Left lobe of liver (tissue), 2 donors: ENCODE measurements at places on chromosomes 1 and 21. TPM values are rescaled to one million over a fixed set of nuclear protein-coding genes. Genes with fewer than 3 reads are reported as not detected.

The SH2D5 gene
- 0.30 TPM for total RNA-seq

DNA sequence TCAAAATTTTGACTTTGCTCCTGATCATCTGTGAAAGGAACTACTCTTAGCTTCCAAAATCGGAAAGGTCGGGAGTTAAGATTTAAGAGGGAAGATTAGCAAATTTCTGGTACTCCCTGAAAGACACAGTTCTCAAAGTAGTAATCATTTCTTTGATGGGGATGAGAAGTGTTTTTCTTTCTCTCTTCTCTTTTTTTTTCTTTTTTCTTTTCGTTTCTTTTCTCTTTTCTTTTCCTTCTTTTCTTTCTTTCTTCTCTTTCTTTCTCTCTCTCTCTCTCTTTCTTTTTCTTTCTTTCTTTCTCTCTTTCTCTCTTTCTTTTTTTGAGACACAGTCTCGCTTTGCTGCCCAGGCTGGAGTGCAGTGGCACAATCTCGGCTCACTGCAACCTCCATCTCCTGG lies 5.1 kb upstream of the RAB29 start:
- DNase-seq: no peak

The CTSE gene
- not detected for total RNA-seq

The OR2L8 gene
- not detected for total RNA-seq

GRCh38 chr1:38834221-38834782 lies 25.3 kb downstream of the RRAGC start:
- no peak for DNase-seq

The SPATA46 gene
- total RNA-seq: not detected

DNA sequence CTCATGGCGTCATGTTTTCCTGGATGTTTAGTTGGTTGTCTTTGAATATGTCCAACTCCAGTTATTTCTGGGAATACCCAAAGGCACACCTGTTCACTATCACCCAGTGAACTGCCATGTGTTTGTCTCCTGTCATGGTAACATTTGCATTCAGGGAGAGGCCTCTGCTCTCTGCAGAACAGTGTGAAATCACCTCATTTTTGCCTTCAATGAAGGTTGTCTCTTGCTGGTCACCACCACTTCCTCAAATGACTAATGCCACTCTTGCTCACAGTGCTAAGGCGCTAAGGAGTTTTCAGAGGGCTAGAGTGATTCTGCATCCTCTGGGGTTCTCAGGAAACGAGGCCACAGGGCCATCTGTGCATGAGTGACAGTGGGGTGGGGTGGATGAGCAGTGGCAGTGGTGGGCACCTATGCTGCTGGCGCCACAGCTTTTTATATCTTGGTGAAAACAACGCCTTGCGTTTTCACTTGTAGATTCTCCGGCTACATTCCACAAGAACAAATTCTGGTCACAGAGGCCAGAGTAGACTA lies 60.0 kb upstream of the ATP5PO start:
- DNase-seq: no peak

GRCh38 chr1:221886743-221887414 lies 145.0 kb upstream of the DUSP10 start:
- DNase-seq: peak; percentile 60

- no peak for DNase-seq
Observed at GRCh38 chr1:38672692-38673091, 186.9 kb downstream of the RRAGC start.

GRCh38 chr1:241074507-241074906 lies 282.5 kb downstream of the RGS7 start:
- no peak for DNase-seq

The PRAMEF8 gene
- not detected for total RNA-seq

DNA sequence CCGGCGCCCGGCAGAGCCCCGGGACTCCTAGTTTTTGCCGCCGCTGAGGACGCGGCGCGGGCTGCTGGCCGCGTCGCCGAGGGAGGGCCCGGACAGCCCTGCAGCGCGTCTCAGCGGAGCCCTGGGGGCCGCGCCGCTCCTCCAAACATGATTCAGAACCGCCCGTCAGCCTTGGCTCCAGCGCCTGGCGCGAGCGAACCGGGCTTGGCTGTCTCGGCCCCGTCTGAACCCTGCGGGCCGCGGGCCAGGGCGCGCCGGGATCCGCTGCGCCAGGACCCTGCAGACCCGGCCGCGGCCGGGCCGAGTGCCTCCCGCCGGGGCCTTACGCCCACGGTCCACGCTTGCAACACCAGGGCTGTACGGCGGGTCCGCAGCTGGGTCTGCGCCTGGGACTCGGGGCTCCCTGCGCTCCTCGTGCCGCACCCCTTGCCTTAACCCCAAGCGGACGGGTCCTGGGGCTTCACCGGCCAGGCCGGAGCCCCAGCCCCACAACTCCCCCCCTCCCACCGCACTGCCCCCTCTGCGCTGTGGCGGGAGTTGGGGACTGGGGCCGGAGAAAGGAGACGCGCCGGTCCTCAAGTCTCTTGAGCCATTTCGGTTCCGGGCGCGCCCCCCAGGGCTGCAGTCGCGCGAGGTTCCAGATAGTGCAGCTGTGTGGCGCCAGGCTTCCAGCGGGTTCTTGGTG lies 48.4 kb upstream of the CD34 start:
- DNase-seq: peak; percentile 56

DNA sequence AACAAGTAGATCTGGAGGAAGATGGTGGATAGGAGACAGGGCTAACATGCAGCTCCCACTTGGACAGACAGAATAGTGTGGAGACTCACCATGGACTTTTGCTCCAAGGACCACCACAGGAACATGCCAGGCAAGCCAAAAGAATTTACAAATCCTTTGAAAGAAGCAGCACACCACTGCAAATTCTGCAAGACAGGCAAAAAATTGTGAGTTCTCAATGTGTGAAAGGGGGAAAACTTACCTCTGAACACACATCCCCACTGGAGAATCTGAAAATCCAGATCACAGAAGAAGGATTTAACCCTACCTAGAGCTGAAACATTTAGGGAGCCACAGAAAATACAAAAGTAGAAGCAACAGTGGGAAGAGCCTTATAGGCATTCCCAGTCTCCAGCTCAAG lies 23.0 kb downstream of the ARV1 start:
- DNase-seq: no peak

DNA sequence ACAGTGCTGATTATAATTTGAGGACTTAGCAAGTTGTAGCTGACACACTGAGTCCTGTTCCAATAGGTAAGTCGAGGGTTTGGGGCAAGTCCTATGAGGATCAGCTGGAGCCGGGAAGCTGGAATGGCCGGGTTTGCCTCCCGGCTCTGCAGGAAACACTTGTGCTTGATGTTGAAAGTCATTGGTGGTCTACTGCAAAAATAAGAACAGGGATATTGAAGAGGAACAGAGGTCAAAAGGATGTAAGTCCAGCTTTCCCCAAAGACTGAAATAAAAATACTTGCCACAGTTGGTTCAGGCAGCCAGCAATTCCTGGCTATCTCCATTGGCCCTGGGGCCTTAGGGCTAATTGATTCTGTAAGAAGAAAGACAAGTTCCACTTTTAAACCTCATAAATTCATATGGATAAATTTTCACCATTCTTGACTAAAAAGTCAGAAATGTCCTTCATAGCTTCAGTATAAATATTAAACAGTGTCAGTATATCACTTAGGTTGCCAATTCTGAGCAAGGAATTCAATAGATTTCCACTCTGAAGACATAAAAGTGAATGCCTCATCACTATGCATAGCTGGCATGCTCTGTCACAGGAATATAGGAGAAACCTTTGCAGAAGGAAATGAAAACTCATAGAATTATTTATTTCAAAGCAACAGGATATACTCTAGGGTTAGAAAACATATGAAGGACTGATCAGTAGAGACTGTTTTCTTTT lies 165.2 kb downstream of the AK5 start:
- DNase-seq: no peak

DNA sequence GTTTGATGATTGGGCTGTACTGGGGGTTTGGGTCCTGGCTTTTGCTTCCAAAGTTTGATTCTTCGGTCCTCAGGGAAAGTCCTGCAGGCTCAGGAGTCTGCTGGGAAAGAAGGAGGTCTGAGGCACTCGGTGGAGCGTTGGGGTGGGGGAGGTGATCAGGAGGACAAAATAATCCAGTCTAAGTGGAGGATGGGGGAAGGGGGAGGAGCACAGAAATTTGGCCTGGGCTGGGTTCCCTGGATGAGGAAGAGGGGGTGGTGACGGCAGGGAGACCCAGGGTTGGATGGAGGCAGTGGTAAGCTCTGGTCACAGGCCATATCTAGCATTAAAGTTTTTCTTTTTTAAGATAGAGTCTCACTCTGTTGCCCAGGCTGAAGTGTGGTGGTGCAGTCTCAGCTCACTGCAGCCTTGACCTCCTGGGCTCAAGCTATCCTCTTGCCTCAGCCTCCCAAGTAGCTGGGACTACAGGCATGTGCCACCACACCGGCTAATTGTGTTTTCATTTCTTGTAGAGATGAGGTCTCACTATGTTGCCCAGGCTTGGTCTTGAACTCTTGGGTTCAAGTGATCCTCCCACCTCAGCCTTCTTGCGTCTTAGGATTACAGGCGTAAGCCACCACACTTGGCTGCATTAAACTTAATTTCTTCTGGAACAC lies 6.8 kb downstream of the SH2D2A start:
- no peak for DNase-seq

The MEAF6 gene
- 16.0 TPM for total RNA-seq

GRCh38 chr1:101004061-101004460 lies 21.5 kb downstream of the DPH5 start:
- no peak for DNase-seq

DNA sequence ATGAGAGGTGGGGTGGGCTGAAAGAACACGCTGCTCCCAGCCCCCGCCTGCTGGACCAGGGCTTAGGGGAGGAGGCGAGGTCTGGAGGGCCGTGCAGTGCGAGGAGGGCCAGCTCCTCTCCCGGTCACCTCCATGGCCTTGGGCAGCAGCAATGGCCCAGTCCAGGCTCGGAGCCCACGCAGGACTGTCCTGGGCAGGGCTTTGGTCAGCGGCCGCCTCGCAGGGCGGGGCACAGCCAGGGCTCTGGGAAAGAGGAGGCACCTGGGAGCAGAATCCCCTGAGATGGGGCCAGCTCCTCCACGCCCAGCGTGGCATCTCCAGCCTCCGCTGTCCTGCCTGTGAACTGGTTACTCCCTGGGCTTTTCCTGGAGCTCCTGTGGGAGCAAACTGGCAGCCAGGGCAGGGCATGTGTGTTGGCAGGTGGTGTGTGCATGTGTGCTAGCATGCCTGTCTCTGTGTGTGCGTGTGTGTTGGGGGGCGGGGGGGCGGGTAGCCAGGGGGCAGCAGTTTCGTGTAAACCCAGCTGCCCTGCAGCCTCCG lies 27.4 kb downstream of the ARHGEF16 start:
- no peak for DNase-seq

DNA sequence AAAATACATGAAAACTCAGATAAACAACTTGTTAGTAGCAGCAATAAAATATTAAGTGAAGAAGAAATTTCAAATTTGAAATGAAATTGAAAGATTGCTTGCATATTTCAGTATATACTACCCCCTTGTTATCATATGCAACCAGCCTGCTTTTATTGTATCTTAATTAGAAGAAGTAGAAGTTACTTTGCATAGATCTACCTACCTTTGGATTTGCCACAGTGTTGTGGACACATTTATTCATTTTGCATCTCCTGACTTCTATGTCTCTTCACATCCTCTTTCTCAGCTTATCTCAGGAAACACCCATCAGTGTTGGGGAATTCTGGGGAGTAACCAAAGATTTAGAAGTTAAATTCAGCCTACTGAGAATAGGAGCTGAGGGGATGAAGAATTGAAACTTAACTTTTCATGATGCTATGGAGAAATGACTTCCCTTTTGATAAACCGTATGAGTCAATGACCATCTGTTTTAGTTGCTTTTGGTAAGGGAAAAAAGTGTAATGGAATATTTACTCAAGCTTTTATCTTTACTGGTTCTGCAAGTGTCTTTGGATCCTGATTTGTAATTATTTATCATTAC lies 96.9 kb downstream of the RGL1 start:
- no peak for DNase-seq

The NDUFS5 gene
- 104 TPM for total RNA-seq
